ENCODE measurements at places on chromosomes 6 and 20. TPM values are rescaled to one million over a fixed set of nuclear protein-coding genes. Genes with fewer than 3 reads are reported as not detected.

Gene RPS18
- total RNA-seq = 4,062 TPM

Gene EDN3
- not detected for total RNA-seq

Gene MKKS
- total RNA-seq = 19.9 TPM

DNA sequence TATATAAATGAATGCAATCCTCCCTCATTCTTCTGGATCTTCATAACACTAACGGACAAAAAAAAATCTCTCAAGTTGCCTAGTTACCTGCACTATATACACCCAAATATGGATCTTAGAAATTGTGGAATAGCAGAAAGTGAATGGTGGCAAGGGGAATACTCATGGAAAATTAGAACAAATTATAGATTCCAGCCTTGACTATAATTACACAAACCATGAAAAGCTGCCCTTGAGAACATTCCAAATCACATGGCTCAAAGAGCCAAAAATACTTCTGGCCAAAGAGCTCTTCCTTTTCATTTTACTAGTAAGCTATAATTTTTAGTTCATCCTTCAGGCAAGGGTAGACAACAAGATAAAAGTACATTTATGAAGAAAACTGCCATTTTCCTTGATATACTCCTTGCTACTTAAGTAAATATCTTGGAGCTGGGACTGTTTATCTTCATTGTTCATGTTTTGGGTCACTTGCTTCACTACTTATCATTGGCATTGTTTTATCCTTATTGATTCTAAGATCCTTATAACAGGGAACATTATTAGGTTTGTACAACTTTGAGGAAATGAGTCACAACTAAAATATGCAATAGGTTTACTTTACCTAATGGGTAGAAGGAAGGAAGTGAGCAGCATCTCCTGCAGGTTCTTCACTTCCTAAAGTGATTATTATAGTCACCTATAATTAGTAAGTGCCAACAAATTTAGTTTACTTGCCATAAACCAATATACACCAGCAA is 6.4 kb upstream of the MTRES1 start:
- no peaks in the 10 kb centered on the region for H3K36me3 ChIP-seq
- DNase-seq = no peak
- H3K27me3 ChIP-seq = no peaks in the 10 kb centered on the region
- no peak overlapping the region for H3K4me3 ChIP-seq
- peaks cover 16% of the 10 kb centered on the region for H3K4me1 ChIP-seq
- H3K27ac ChIP-seq = no peak overlapping the region

DNA sequence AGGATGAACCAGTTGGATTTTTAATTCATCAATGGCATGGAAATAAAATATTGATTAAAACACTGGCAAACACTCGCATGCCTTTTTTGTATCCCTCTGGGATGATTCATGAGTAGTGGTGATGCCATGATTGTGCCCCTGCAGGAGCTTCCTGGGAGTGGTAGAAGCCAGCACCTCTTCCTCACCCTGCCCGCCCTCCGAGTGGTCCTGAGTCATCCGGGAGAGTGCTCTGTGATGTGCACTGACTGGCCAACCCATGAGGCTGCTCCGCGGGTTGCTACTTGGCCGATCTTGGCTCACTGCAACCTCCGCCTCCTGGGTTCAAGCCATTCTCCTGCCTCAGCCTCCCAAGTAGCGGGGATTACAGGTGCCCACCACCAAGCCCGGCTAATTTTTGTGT is 27.4 kb downstream of the GJA10 start:
- no peaks in the 10 kb centered on the region for H3K36me3 ChIP-seq
- no peak overlapping the region for H3K27ac ChIP-seq
- H3K27me3 ChIP-seq = no peaks in the 10 kb centered on the region
- H3K4me3 ChIP-seq = no peak overlapping the region
- peaks cover 13% of the 10 kb centered on the region for H3K4me1 ChIP-seq

DNA sequence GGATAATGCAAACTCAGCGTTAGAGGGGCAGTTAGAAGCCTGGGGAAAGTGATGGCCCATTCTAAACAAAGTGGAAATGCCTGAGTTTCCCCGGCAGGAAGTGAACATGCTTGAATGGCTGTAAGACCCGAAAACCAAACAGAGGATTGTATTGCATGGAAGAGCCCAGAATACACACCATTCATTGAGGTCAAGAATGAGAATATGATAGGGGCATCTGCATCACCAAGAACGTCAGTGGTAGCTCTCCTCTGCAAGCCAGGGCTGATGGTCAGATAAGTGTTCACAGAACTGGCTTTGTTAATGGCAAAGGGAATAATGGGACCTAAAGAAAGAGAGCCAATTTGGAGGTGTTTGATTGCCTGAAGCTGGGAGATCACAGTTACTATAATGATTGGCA is 663.4 kb downstream of the KHDRBS2 start:
- no peaks in the 10 kb centered on the region for H3K36me3 ChIP-seq
- H3K4me3 ChIP-seq = no peak overlapping the region
- no peak for DNase-seq
- H3K27ac ChIP-seq = no peak overlapping the region
- H3K4me1 ChIP-seq = no peaks in the 10 kb centered on the region

DNA sequence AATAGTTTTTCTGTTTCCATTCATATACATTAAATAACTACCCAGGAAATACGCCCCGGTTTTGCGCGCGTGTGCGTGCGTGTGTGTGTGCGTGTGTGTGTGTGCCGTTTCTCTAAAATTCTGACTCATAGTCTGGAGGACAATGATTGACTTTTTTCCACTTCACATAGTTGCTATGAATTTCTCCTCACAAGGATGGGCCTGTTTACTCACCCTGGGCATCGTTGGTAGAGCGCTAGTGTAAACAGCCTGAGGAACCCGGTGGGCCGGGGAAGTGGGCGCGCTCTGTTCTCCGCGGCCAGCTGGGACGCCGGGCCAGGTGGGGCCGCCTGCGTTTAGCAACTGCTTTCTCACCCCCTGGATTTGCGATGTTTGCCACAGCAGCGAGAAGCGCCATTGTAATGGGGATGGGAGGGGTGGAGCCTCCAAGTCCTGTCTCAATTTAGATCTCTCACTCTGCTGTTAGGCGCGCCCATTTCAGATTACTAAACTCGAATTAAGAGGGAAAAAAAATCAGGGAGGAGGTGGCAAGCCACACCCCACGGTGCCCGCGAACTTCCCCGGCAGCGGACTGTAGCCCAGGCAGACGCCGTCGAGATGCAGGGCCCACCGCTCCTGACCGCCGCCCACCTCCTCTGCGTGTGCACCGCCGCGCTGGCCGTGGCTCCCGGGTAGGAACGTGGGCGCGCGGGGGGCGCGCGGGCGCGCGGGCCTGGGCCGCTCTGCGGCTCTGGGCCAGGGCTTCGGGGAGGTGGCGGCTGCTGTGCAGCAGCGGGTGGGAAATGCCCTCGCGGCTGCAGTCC is at the start of gene CD109:
TSS of gene CD109 (plus strand) at position 585 of the 803 bp plus-strand sequence. CDS start at position 598, 13 bp downstream.
- H3K4me1 ChIP-seq = peaks cover 37% of the 10 kb centered on the region
- H3K36me3 ChIP-seq = no peaks in the 10 kb centered on the region
- H3K27ac ChIP-seq = peak within 1 kb of the TSS; percentile 93
- peak; percentile 78 for DNase-seq
- H3K4me3 ChIP-seq = peak within 1 kb of the TSS; percentile 55
- no peaks in the 10 kb centered on the region for H3K27me3 ChIP-seq

DNA sequence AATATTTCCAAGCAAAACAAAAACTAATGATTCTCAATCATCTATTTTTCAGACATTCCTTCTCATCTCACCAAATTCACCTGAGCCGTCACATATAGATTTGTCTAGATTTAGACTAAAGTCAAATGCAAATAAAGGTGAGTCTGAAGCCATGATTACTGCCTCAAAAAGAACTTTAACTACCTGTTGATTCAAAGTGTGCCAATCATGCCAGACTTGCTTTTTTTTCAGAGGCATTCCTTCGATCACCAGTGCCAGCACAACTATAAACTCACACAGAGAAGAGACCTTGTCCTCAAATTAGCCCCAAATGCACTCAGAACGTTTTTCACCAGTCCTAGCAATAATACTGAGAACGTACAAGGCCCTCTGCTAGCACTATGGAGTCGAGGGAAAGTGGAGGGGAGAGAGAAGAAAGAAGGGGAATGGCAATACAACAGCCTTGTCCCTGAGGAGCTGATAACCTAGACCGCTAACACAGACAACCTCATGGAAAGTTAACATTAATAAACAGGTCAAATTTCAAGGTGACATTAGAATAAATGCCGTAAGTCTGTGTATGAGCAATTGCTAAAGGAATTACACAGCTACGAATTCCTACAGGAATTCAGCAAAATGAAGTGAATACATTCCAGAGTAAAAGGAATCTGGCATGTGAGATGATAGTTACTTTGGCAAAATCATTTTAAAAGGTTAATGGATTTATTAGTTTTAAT is 60.9 kb downstream of the EPB41L2 start:
- H3K4me1 ChIP-seq = no peaks in the 10 kb centered on the region
- H3K4me3 ChIP-seq = no peak overlapping the region
- H3K27ac ChIP-seq = no peak overlapping the region
- DNase-seq = no peak
- H3K36me3 ChIP-seq = no peaks in the 10 kb centered on the region
- no peaks in the 10 kb centered on the region for H3K27me3 ChIP-seq

- peaks cover 15% of the 10 kb centered on the region for H3K4me1 ChIP-seq
- no peaks in the 10 kb centered on the region for H3K27me3 ChIP-seq
- H3K4me3 ChIP-seq = no peak overlapping the region
- DNase-seq = no peak
These were observed 103.3 kb downstream of the NFATC2 start for GRCh38 chr20:51439160-51439689.

DNA sequence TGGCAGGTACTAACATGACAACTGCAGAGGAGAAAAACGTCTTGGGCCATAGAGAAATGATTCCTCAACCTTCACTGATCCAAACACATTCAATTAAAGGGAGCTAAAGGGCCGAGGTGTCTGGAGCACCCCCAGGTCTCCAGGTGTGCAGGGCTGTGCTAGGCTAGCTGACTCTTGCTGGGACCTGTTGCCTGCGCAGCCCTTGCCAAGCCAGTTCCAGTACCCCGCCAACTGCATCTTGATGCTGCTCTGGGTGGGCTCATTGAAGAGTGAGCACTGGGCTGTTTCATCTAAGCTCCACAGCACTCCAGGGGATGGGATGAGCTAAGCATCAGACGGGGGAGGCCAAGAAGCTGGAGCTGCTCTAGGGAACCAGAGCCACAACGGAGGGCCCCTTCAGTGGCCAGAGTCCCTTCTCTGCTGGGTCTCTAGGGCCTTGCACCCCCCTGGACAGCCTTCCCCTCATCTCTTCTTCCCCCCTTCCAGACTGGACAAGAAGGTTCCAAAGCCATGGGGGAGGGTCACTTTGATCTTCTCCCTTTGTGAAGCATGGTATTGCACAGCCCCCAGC is 15.9 kb downstream of the LEMD2 start:
- H3K36me3 ChIP-seq = peaks cover 25% of the 10 kb centered on the region
- no peak overlapping the region for H3K4me3 ChIP-seq
- peaks cover 12% of the 10 kb centered on the region for H3K4me1 ChIP-seq
- H3K27ac ChIP-seq = no peak overlapping the region
- H3K27me3 ChIP-seq = no peaks in the 10 kb centered on the region

- DNase-seq = no peak
- no peaks in the 10 kb centered on the region for H3K4me1 ChIP-seq
- no peak overlapping the region for H3K27ac ChIP-seq
These were observed 12.4 kb downstream of the ZNF341 start for GRCh38 chr20:33744181-33744580.

- H3K36me3 ChIP-seq = no peaks in the 10 kb centered on the region
- no peaks in the 10 kb centered on the region for H3K27me3 ChIP-seq
- no peaks in the 10 kb centered on the region for H3K4me1 ChIP-seq
- no peak overlapping the region for H3K4me3 ChIP-seq
- H3K27ac ChIP-seq = no peak overlapping the region
These were observed 166.8 kb downstream of the SAMD5 start for GRCh38 chr6:147675281-147675680.

DNA sequence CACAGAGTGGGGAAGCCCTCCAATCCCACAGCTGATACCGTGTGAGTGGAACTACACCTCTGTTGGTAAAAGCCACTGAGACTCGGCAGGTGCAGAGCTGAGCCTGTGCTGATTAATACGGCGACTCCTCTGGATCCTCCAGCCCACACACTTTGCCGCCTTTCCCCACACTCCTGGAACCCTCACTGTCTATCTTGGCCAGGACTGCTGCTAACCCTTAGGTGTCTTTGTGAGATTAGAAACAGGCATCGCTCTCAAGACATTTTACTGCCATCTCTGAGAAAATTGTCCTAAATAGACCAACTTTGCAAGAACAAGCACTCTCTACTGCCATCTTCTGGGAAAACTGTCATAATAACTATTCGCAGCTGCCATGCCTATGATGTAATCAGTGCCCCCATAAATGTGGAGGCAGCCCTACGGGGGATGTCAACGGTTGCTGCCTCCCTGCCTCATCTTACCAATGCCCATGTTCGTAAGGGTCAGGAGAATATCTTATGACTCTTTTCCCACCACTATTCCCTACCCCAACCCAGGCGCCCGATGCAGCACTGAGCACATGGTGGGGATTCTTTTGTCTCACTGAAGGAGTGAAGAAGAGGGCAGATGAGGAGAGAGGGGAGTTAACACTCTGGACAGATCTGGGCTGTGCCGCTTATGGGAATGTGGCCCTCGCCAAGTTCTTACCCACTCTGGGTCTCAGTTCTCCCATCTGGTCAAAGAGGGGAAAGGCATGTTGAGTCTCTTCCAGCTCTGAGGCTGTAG is 26.1 kb upstream of the KCNB1 start:
- no peak overlapping the region for H3K27ac ChIP-seq
- H3K4me3 ChIP-seq = no peak overlapping the region
- peak; percentile 28 for DNase-seq
- peaks cover 21% of the 10 kb centered on the region for H3K27me3 ChIP-seq
- no peaks in the 10 kb centered on the region for H3K36me3 ChIP-seq
- no peaks in the 10 kb centered on the region for H3K4me1 ChIP-seq

GRCh38 chr6:53811082-53811481 is 16.3 kb downstream of the LRRC1 start:
- peak; percentile 65 for DNase-seq
- no peak overlapping the region for H3K4me3 ChIP-seq
- H3K4me1 ChIP-seq = peaks cover 35% of the 10 kb centered on the region
- H3K27me3 ChIP-seq = no peaks in the 10 kb centered on the region
- H3K36me3 ChIP-seq = no peaks in the 10 kb centered on the region

- peaks cover 7% of the 10 kb centered on the region for H3K4me1 ChIP-seq
- H3K36me3 ChIP-seq = no peaks in the 10 kb centered on the region
- H3K4me3 ChIP-seq = no peak overlapping the region
- no peaks in the 10 kb centered on the region for H3K27me3 ChIP-seq
These were observed 249.5 kb downstream of the ADGRG6 start for GRCh38 chr6:142551274-142551811.

- no peak for DNase-seq
- no peak overlapping the region for H3K27ac ChIP-seq
- no peaks in the 10 kb centered on the region for H3K27me3 ChIP-seq
- H3K36me3 ChIP-seq = no peaks in the 10 kb centered on the region
These were observed 161.3 kb upstream of the AGPAT4 start for GRCh38 chr6:161434921-161435747.

Data from HCT116 (cell line).